CD4-positive, alpha-beta T cell treated with Interleukin-15 for 4 hours (primary cell): ENCODE measurements at places on chromosomes 11 and 22.
A peak's percentile ranks its signal among the peaks of the same experiment; 100 is the strongest.

GRCh38 chr11:126157326-126158030 lies 54.0 kb downstream of the RPUSD4 start:
- no peak for DNase-seq

DNA sequence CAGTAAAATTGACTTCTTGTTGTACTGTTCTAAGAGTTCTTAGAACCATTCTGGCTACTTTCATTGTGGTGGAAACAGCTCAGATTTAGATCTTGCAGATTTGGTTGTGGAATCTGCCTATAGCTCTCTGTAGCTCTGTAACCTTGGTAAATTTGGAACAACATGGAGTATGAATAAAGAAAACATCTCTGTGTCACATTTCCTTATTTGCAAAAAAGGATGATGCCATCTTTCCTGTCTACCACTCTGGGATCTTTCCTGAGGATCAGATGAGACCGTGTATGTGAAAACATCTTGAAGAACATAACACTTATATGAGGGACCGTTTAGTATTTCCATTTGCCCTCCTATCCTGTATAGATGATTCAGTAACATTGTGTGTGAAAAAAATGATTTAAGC lies 9.1 kb downstream of the ACRV1 start:
- DNase-seq, result no peak

DNA sequence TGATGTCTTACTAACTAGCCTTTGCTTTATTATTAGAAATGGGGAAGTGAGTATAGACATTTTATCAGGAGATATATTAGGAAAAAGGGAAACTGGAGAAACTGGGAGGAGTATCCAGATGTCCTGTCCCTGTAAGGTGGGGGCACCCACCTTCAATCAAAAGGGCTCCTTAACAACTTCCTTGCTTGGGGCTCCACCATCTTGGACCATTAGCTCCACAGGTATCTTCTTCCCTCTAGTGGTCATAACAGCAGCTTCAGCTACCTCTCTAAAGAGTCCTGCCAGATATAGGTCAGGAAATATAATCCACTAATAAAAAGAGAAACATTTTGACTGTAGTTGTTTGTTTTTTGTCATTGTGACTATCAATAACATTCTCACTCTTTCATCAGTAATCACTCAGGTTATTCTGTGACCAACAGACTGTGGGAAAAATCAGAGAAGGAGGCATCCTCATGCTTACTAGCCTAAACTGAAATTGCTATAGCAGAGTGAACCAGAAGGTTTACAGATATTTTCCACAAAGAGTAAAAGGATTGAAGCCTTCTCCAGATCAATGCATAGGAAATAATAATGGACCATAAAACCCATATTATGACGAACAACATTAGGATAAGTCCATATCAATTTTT lies 10.4 kb downstream of the OR51B4 start:
- no peak for DNase-seq

DNA sequence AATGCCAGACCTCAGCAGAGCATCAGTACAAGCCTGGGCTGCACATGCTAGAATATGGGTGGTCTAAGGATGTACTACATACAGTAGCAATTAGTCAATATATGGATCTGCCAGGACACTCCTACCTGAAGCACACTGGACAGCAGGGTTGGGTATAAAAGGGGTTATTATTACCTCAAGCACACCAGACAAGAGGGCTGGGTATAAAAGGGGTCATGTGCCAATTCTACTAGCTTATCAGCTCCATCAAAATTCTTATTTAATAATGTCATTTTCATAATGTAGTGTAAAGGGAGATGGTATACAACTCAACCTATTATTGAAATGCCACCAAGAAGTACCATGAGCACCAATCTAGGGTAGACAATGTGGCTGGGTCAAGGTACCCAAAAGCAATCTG lies 44.7 kb upstream of the PRODH start:
- DNase-seq, result no peak

GRCh38 chr11:60831501-60832079 lies 10.3 kb upstream of the CCDC86 start:
- no peak for DNase-seq

GRCh38 chr11:118247041-118247440 lies 5.1 kb downstream of the MPZL3 start:
- DNase-seq, result peak; percentile 43

GRCh38 chr11:119108146-119108856 lies 1.2 kb downstream of the C2CD2L start:
- no peak for DNase-seq

DNA sequence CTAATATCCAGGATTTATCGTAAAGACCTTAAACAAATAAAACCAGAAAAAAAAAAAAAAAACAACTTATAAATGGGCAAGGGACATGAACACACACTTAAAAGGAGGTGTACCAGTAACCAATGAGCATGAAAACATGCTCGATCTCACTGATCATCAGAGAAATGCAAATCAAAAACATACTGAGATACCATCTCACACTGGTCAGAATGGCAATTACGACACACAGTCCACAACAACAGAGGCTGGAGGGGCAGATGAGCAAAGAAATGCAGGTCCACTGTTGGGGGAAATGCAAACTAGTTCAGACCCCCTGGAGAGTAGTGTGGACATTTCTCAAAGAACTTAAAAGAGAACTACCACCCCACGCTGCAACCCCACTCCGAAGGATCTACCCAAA lies 13.2 kb downstream of the RGL4 start:
- no peak for DNase-seq

- DNase-seq, result peak; percentile 42
Observed at GRCh38 chr11:65225279-65226102, 36.3 kb upstream of the POLA2 start.

DNA sequence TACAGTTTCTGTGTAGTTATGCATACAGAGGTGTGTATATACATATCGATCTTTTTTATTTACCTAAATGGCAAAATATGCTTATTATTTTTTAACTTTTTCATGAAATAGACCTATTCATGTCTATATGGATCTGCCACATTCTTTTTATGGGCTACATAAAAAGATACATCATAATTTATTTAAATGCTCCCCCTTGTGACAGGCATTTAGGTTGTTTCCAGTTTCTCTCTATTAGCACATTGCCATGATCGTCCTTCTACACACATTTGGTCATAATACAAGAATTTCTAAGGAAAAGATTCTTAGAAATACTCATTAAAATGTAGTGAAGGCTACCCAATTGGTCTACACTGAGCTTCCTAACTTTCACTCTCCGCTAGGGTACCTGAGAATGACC lies 1067.4 kb downstream of the OPCML start:
- DNase-seq, result no peak

DNA sequence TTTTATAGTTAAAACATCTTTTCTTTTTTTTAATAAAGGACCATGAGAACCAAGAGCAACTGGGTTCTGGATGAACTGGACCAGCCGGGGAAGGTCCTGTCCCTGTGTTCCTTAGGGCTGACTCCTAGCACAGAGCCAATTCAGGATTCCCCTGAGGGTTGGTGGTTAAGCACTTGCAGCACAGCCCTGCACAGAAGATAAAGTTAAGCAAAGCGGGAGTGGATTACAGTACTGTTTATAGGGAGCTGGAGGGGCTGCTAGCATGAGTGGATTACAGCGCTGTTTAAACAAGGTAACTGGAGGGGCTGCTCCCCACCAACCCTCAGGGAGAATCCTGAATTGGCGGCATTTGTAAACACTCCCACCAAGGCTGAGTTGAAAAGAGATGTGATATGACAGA lies 90.6 kb downstream of the CELSR1 start:
- no peak for DNase-seq

- peak; percentile 61 for DNase-seq
Observed at GRCh38 chr11:111604392-111605009, 2.3 kb downstream of the SIK2 start.

DNA sequence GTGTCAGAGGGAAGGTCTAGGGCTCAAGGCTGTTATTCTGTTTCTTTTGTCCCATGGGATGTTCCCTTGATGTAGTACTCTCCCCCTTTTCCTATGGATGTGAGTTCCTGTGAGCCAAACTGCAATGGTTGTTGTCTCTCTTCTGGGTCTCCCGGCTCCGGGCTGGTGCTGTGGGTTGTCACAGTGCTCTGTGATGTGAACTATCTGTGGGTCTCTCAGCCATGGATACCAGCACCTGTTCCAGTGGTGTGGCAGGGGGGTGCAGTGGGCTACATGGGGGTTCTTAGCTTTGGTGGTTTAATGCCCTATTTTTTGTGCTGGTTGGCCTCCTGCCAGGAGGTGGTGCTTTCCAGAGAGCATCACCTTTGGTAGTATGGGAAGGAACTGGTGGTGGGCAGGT lies 941.1 kb downstream of the KCNA4 start:
- DNase-seq, result no peak

GRCh38 chr22:39405346-39406085 lies 5.9 kb downstream of the TAB1 start:
- DNase-seq, result no peak

DNA sequence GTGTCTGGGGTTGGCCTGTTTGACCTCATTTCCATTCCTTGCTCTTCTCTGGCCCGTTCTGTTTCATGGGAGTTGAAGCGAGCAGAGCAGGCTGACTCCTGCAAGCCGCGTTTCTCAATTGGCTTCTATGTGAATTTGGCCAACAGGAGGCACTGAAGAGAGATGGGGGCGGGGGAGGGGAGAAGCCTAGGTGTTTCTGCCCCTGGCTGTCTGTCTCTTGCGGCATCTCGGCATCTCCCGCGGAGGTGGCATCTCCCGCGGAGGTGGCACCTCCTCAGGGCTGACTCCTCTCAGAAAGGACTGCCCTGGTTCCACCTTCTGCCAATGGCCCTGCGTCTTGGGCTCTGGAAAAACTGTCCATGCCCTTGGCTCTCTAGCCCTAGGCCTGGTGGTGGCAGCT lies 125.6 kb upstream of the CSNK2A3 start:
- no peak for DNase-seq

- DNase-seq, result no peak
Observed at GRCh38 chr22:44972363-44973083, 37.3 kb downstream of the PHF21B start.

- DNase-seq, result no peak
Observed at GRCh38 chr11:331358-332060, 10.8 kb upstream of the IFITM3 start.

DNA sequence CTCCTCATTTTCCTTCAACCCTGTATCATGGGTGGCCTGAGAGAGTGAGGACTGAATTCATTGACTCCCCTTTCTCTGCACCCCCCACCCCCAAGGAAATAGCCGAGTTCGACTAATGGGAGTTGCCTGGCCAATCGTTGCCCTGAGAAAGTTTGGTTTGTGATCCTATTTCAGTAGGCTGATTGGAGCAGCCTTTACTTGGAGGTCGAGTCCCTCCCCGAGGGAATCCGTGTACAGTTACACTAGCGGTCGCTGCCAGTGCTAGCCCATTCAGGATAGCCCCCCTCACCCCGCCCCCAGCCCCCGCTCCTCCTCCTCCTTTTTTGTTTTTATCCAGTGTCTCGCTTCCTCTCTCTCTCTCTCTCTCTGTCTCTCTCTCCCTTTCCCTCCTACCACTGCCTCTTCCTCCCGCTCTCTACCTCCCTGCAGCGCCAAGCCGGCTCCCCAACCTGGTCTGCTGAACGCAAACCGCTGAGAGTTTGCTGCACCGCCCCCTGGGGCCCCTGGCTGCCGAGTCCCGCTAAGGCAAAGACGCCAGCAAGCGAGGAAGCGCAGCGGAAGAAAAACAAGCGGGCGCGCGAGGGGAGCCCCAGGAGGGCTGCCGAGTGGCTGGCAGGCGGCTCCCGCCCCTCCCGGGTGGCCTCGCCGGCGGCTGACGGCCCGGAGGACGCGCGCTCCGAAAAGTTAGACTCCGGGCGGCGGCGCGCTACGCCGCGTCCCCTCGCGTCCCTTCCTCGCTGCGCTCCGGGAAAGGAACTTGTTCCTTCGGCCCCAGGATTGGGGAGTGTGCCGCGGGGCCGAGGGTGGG lies at the start of gene GRAMD1B:
Gene GRAMD1B, plus strand, starts transcription at position 357 of the 808 bp plus-strand sequence. CDS start 524 bp downstream, outside the sequence.
- DNase-seq, result peak; percentile 61

GRCh38 chr11:86449993-86450629 lies 75.4 kb downstream of the CCDC81 start:
- DNase-seq, result no peak

GRCh38 chr11:73384872-73385689 lies 8.9 kb downstream of the RELT start:
- DNase-seq, result peak; percentile 33

DNA sequence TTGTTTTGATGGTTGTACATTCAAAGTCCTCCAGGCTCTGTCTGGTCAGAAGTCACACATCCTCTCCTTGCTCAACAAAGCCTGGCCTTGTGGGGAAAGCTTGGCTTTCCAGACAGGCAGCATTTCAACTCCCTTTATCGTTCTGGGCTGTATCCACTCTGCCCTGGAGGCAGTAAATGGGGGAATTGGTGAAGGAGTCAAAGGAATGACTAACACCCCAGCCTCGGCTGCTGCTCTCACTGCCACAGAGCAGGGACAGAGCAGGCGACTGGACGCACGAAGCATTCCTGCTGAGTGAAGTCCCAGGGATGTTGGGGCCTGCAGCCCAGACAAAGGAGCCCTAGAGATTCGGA lies 52.8 kb downstream of the WNT11 start:
- no peak for DNase-seq

DNA sequence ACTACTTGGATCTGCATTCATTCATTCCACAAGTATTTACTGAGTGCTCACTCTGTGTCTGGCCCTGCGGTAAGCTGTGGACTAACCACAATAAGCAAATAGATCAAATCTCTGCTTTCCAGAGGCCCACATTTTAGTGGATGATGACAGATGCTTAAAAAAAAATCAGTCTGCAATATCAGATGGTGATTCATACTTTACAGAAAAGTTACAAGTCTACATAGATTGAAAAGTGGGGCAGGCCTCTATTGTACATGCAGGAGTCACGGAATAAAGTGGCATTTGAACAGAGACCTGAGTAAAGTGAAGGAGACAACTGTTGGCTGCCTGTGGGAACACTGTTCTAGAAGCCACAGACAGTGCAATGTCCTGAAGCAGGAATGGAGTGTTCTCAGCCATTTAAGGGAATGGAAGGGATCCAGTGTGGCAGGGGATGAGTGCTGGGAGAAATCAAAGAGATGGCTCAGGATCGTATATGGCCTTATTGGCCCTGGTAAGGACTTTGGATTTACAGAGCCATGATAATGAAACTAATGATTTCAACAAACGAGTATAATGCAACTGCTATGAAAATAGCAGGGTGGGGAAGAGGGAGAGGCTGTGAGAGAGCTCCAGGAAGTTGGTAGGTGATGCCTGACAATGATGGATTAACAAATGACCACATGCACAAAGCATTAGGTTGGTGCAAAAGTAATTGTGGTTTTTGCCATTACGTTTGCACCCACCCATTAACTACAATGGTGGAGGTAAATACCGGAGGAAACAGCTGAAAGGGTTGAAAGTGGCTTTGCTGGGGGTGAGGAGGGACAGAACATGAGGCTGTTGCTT lies 31.1 kb downstream of the TMEM45B start:
- peak; percentile 50 for DNase-seq

DNA sequence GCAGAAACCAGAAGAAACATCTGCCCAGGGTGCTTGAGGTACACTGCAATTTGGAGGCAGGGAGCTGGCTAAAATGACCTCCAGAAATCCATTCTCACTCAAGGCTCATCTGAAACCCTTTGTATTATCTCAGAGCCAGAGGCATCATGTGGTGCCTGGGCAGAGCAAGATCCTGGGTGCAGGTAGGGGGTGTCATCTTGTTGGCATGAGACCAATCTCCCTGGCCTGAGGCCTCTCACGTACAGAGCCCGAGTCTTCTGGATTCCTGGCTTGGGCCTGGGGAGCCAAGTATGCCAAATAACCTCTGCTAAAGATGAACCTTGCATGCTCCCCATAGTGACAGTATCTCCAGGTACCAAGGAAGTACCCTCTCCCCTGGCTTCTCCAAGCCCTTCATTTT lies 2.4 kb downstream of the LMO1 start:
- DNase-seq, result no peak

GRCh38 chr11:76365038-76365679 lies 15.8 kb downstream of the THAP12 start:
- DNase-seq, result no peak
